ENCODE measurements at places on chromosomes 12 and 14.
A peak's percentile ranks its signal among the peaks of the same experiment; 100 is the strongest.

DNA sequence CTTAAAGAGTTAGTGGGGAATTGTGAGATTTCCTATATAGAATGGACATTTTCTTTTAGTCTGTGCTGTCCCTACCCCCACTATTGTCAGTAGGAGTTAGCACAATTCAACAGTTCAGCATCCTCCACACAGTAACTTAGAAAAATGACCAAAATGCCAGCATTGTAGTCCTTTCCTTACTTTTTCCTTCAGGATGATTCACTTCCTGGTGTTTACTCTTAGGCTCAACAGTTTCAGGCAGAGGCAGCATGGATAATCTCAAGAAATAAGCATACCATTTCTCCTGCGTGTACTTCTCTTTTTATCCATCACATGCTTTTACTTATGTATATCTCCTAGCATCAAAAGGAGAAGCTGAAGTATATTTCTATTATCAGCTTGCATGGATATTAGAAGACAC is 683.4 kb downstream of the SLC16A7 start:
- no peak for DNase-seq

DNA sequence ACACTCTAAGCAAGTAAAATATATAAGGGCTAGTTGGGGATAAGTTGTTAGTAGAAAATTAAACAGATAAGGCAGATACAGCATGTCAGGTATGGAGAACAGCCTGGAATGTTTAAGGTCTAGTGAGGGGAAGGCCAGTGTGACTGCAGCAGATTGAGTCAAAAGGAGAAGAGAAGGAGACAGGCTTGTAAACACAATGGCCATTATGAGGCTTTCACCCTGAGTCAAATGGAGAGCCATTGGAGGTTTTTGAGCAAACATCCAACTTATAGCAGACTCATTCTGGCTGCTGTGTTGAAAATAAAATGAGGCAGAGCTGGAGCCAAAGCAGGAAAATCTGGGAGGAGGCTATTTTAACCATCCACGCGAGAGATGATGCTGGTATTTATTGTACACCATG is 142.0 kb downstream of the DUSP6 start:
- no peak for DNase-seq

DNA sequence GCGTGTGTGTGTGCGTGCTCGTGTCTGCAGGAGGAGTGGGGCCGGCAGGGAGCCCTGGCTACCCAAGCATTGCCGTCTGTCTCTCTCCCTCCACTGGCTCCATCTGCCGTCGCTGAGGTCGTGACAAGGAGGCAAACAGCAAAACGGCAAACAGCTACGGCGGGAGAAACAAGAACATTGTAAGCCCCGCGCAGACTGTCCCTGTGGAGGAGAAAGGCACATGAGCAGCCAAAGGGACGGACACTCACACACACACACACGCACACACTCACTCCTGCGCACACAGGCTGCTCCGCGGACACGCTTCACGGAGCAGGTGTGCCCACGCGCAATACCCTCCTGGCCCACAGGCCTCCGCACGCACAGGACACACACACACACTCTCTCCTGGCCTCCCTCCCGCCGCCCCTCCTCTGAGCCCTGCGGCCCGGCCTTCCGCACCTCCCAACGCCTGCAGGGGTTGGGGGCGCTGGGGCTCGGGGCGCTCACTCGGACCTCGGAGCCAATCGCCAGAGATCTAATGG is 905 bp downstream of the CISTR start:
- peak; percentile 87 for DNase-seq

DNA sequence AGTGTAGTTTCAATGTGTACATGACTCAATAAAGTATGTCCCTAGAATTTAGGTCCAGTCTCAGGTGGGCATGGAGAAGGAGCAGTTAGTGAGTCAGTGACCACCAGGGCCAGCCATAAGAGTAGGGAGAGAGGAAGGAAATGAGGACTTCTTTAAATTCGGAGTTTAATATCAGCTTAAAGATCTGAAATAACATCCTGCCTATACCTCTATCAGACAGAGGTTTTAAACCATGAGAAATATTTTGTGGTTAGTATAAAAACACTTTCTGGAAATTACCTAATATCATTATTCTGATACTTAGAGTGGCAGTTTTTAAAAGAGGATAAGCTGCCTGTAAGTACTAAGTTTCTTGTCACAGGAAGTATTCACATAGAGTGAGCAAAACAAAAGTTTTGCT is 61.7 kb upstream of the ST8SIA1 start:
- no peak for DNase-seq
